Cardiac muscle cell (in vitro differentiated cells and primary cell): ENCODE measurements at places on chromosomes 2 and 18.

- DNase-seq = no peak
These were observed 179.0 kb downstream of the LPIN1 start for GRCh38 chr2:11925295-11926066.

GRCh38 chr2:134736167-134736880, 17.5 kb upstream of the TMEM163 start:
- DNase-seq = no peak

- DNase-seq = no peak
These were observed 276.0 kb downstream of the MTX2 start for GRCh38 chr2:176544991-176545956.

- DNase-seq = peak; percentile 25
These were observed 32.4 kb downstream of the WDR43 start for GRCh38 chr2:28926847-28927246.

GRCh38 chr2:85753035-85753524, 711 bp upstream of the ATOH8 start:
- DNase-seq = no peak

- DNase-seq = no peak
These were observed 119.4 kb upstream of the PIEZO2 start for GRCh38 chr18:11268741-11269233.

GRCh38 chr18:69956057-69956456, 8.4 kb upstream of the CD226 start:
- DNase-seq = no peak

DNA sequence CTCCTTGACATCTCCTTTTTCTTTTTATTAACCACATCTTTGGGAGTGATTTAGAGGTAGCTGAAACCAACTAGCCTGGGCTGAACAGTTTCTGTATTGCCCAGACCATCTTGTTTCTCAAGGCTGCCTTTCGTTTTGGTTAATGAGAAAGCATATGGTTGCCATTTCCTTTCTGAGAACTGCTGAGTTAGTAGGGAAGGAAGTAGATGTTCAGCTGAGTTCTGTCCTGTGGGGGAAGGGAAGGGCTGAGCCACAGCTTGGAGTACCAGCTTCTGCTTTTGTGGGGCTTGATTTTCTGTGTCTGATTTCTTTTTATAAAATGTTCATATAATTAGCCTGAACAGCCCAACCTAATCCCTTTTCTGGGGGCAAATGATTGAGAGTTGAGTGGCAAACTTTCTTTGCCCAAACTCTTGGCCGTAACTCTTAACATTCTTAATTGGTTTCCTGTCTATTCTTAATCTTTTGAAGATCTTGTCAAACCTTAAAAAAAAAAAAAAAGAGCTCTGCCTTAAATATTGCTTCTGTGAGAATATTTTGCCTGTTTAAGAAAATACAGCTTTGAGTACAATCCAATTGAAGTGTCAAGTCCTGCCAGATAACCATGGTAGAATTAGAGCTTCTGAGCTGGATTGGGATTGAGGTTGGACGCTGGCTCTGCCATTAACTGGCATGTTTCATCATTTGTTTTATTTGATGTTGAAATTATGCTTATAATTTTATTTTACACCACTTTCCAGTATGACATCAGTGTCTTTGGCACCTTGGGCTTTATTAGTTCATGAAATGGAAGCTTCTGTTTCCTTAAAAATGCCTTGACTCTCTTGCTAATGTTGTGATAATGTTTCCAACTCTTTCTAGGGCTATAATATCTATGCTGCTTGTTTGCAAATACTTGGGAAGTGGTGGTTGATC, 1.9 kb upstream of the NABP1 start:
- DNase-seq = no peak

DNA sequence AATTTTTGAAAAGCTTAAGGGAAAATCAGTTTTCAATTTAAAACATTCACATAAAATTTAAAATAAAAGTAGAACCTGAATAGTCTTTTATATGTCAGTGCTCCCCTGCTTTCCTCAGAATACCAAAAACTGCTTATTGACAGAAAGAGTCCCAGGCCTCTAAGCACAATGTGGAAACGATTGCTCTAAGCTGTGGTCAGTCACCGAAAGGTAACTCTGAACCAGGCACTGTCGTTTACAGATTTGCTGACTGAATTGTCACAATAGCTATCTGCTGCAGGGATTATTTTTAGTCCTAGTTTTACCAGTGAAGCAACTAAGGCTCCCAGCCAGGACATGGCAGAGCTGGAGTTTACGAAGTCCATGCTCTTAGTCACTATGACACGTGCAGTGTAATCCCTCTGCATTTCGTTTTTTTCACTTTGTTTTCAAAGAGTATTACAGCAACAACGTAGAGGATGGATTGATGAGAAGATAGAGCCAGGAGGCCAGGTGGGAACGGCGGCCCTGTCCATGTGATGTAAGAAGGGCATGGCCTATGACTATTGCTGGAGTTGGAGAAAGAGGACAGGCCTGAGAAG, 28.1 kb upstream of the TMEM247 start:
- DNase-seq = peak; percentile 50

GRCh38 chr2:55355451-55355850, 64.2 kb downstream of the CCDC88A start:
- DNase-seq = no peak

- DNase-seq = no peak
These were observed 17.5 kb downstream of the VRK2 start for GRCh38 chr2:58064086-58064485.

GRCh38 chr18:52598921-52599320, 258.9 kb downstream of the DCC start:
- DNase-seq = no peak

DNA sequence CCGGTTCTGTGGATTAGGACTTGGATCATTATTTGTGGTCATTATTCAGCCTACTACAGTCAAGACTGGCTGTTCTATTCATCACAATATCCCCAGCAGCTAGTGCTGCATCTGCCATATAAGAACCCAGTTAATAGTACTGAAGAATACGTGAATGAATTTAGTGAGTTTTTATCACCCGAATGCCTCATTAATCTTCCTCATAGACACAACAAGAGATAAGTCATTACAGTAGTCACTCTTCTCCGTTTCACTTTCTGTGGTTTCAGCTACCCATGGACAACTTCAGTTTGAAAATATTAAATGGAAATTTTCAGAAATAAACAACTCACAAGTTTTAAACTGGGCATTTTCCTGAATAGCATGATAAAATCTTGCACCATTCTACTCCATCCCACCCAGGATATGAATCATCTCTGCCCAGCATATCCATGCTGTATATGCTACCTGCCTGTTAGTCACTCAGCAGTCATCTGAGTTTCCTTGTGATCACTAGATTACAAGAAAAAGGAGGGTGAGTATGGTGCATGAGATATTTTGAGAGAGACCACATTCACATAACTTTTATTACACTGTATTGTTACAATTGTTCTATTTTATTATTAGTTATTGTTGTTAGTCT, 363.7 kb upstream of the CHAC2 start:
- peak; percentile 8 for DNase-seq

DNA sequence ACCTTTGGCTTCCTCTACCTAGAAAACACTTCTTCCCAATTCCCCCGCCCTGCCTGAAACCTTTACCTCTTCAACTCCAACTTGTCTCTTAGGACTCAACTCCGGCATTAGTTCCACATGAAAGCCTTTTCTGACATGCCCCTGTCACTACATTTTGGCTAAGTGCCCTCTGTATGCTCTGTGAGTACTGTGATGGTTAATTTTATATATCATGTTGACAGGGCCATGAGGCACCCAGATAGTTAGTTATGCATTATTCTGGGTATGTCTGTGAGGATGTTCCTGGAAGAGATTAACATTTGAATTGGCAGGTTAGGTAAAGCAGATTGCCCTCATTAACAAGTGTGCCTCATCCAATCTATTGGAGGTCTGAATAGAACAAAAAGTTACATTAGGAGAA, 75.6 kb upstream of the NCKAP5 start:
- DNase-seq = no peak

DNA sequence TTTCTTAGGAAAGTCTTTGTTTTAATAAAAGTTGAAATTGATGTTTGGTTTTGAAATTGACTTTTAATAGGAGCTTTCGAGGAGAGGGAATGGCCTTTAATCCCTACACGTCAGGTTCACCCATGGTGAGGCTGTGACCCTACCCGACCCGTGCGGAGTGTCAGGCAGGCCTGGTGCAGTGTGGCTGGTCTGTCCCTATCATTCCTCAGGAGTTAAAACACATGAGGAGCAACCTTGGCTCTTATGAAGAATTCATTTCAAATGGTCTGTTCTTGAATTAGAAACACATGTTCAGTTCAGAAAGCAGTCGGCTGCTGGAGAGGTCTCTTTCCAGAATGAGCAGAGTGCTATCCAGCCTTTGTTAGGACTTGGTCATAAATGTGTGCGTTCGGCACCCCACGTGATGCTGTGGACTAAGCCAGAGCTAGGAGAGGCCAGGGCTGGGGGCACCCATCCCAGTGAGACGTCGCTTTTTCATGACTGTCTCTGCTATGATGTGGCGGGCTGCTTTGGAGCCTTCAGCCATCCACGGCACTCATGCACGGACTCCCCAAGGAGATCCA, 54.7 kb downstream of the EMILIN2 start:
- no peak for DNase-seq

GRCh38 chr18:54905629-54906028, 53.6 kb downstream of the CCDC68 start:
- DNase-seq = no peak

- DNase-seq = no peak
These were observed 301.7 kb downstream of the PHLPP1 start for GRCh38 chr18:63017076-63017475.

DNA sequence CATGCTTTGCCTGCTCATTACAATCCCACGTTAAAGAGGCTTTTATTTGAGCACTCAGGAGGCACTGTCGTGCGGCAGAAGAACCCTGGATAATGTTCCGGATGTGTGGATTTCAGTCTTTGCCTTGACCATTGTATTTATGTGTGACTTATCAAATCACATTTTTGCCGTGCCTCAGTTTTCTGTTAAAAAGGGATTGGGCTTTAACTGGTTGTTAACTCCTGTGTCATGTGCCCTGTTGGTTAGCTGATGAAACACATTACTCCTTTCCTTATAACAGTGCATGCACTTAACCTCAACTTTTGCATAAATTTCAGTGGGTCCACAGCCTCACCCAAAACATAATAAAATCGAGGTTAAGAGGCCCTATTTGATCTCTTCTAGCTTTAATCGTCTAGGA, 52.7 kb downstream of the NAB1 start:
- DNase-seq = no peak

DNA sequence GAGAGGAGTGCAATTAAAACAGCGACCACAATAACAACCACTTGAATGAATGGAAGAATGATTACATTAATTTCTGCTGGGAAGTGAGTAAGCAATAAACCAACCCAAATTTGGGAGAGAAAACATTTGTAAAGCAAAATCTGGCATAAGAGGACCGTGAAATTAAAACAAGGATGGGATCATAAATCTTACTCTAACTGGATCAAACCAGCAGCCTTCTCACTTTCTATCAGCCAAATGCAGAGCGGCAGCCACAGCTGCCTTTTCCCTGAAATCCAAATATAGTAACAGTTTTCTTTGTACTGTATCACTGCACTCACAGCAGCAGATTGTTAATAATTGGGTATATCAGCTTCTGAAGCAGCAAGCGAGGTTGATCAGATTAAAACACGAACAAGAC, 245.2 kb upstream of the REG3G start:
- no peak for DNase-seq

GRCh38 chr2:10569460-10569859, 120.3 kb downstream of the NOL10 start:
- no peak for DNase-seq

GRCh38 chr2:237147317-237147716, 61.6 kb downstream of the COPS8 start:
- no peak for DNase-seq

- peak; percentile 72 for DNase-seq
These were observed 17.1 kb upstream of the VPS4B start for GRCh38 chr18:63439334-63439733.

GRCh38 chr2:25188405-25188804, 20.0 kb upstream of the POMC start:
- no peak for DNase-seq

GRCh38 chr2:45984896-45985473, 312.2 kb upstream of the EPAS1 start:
- no peak for DNase-seq

DNA sequence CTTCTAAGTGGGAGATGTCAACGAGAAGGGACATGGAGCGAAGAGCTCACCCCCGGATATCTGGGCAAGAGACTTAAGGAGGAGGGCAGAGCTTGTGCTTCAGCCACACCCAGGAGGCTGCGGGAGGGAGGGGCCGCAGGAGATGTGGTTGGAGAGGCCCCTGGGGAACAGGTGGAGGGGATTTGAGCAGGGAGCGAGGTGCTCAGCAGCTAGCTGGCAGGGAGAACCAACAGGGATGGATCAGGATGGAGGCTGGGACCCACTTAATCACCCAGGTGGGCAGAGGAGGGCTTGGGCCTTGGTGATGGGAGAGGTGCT, 78.3 kb downstream of the MBP start:
- no peak for DNase-seq

GRCh38 chr2:64120928-64121327, 23.3 kb downstream of the PELI1 start:
- no peak for DNase-seq
